ENCODE measurements at places on chromosomes 6 and 20. TPM values are rescaled to one million over a fixed set of nuclear protein-coding genes. Genes with fewer than 3 reads are reported as not detected.

Gene SLC22A3
- 2.5 TPM for polyA plus RNA-seq

Gene VWA7
- polyA plus RNA-seq = 10.1 TPM

Gene KIAA0408
- polyA plus RNA-seq = 11.2 TPM

Gene JPH2
- 15.6 TPM for polyA plus RNA-seq
